ENCODE measurements at places on chromosomes 4 and X.
A peak's percentile ranks its signal among the peaks of the same experiment; 100 is the strongest.

- no peak for DNase-seq
Observed at GRCh38 chrX:30530606-30531005, 47.0 kb downstream of the TASL start.

DNA sequence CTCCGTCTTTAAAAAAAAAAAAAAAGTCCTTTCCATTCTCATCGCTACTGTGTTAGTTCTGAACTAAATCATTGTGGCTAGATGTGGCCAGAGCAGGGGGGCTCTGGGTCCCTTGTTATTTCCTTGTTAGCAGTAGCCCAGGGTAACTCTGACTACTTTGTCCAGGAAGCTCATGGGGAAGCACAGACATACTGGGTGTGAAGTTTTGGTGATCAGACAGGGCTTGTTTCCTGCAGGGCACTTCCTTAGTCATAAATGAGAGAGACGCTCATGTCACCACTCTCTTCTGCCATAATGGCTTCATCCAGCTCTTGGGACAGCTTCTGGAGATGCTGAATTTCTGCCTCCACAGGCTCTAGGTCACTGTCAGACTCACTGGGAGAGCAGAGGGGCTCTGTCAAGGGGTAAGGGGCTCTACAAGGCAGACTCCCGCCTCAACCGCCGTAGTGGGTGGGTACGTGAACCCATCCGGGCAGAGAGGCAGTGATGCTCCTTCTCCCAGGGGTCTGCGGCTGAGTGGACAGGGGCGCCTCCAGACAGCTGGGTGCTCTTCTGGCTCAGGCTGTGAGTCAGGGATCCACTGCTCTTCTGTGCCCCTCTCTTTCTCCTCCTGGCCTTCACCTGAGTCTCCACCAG, 12.9 kb downstream of the STIM2 start:
- DNase-seq: no peak

DNA sequence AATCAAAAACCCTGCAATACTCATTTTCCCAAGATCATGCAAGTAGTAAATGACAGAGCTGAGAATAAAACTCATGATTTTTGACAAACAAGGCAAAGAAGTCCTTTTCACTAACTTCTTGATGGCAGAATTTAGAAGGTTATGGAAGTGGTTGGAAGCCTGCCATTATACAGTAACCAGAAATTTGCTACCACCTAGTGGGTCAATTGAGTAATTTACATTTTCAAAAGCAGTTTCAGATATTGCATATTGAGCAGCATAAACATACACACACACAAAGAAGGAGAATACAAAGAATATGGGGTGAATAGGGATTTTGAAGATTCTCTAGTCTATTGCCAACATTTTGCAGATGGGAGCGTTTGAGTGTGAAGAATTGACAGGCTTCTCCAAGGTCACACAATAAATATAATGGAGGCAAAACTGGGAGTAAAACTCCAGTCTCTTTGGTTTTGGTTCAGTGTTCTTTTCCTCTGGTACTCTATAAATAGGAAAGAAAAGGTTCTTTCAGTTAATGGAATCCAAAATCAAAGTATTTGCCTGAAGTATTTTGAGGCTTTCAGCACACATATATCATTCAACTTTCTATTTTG, 70.2 kb downstream of the GC start:
- peak; percentile 35 for DNase-seq

GRCh38 chrX:45907786-45908185, 637.4 kb downstream of the ZNF674 start:
- no peak for DNase-seq

DNA sequence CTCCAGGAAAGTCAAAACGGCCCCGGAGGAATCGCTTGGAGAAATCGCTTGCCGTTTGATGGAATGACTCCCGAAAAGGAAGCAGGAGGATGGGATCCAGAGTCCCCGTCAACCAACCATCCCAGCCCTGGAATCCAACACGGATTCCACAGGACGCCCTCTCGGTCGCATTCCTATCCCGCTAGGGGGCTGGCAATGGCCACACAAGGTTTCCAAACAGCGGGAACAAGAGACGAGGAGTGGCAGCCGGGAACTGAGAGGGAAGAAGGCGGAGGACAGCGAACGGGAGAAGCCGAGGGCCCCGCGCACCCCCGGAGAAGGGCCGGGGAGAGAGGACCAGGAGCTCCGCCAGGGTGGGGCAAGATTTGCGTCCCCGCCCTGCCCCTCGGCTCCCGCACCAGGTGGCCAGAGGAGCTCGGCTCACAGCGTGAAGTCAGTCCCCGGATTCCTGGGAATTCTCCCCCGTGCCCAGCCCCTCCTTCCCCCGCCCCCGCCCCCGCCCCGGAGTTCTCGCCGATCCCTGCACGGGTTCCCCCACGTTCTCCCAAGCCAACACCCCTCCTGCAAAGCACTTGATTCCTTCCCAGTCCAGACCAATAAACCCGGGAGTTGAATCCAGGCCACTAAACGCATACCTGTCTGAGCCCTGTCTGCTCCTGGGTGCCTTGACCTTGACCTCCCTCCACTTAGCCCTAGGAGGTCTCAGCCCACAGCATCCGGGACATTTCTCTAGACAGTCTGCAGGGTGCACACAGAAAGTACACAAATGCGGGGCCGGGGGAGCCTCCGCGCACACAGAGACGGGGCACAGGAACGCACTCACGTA, 1.4 kb downstream of the PDZD4 start:
- DNase-seq: no peak

- DNase-seq: no peak
Observed at GRCh38 chrX:112235547-112235946, 153.0 kb upstream of the TRPC5 start.

DNA sequence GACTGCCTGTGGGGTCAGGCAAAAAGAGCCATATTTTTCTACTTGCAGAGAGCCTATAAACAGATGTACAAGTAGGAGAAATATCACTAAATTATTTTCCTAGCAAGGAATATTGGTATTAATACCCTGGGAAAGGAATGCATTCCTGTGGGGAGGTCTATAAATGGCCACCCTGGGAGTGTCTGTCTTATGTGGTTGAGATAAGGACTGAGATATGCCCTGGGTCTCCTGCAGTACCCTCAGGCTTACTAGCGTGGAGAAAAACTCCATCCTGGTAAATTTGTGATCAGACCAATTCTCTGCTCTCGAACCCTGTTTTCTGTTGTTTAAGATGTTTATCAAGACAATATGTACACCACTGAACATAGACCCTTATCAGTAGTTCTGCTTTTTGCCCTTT, 35.4 kb downstream of the C4orf33 start:
- DNase-seq: no peak

GRCh38 chrX:71541210-71542022, 8.5 kb downstream of the OGT start:
- DNase-seq: no peak

- no peak for DNase-seq
Observed at GRCh38 chrX:148495176-148495575, 5.2 kb upstream of the AFF2 start.

GRCh38 chr4:6658209-6658595, 17.7 kb downstream of the MRFAP1 start:
- DNase-seq: no peak

DNA sequence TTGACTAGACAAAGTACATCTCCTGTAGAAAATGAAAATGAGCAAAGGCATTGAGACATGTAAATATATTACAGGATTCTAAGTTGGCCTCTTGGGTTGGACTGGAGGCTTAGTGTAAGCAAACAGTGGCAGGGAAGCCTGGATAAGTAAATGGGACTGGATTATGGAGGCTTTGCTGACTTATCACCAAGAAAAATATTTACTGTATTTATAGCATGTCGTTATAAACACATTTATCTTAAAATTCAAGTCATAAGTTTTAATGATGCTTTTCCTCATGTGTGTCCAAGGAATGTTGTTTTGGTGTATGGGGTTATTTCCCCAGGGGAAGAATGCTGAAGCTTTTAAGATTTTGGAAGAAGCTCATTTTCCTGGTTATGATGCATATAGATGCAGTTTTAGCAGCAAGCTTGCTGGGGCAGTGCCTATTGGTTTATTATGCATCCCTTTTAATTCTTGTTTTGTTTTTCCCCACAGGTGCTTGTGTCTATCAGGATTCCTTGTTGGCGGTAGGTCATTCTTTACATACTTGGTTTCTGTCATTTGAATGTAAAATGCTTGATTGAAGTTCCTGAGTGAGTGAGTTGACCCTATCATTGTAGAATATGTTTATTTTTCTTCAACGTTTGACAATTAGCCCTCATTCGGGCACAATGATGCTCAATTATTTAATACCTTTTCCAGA, 8.5 kb downstream of the FRAS1 start:
- no peak for DNase-seq

DNA sequence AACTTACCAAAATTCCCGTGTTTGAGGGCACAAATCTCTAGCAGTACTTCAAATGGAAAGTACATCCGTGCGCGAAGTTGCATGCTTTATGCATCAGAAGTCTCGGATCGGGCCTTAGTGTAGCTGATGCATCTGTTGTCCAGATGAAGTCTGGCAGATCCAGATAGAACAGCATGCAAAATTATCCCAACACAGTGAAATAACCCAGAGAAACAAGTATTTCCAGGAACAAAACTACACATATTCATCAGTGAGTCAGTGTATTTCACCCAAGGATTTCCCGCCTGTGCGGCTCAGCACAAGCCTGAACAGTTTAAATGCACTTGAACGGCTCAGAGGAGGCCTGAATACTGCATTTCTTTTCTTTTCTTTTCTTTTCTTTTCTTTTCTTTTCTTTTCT, 27.4 kb upstream of the CLDN24 start:
- no peak for DNase-seq

DNA sequence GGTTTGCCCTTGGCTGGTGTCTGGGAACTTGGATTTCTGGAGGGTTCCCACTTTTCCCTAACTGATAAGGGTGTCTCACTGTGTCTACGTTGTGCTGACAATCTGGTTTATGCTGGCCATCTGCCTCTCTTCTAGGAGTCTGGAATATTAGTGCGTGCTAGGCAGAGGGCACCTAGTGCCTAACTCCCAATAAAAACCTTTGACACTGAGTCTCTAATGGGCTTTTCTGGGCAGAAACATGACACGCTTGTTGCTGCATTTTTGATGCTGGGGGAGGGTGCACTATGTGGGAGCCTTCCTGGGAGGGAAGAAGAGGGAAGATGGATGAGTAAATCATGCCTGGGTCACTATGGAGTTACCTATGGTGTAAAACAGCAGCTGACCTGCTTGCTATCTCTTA, 16.3 kb upstream of the ZNF41 start:
- no peak for DNase-seq

DNA sequence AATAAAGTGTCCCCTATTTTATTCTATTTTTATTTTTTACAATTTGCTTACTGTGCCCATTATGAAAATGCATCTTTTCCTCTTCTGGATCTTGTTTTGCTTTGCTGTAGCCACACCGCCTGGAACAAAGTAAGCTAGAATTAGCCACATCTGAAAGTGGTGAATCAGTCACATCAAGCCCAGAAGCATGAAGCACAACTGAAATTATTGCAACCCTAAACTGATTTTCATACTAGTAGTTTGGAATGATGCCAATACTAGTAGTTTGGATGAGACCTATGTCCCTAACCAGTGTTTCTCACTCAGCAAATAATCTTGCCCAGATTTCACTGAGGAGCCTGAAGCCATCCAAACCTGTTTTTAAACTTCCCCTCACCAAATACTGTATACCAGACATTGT, 303.0 kb downstream of the EPHA5 start:
- DNase-seq: no peak

DNA sequence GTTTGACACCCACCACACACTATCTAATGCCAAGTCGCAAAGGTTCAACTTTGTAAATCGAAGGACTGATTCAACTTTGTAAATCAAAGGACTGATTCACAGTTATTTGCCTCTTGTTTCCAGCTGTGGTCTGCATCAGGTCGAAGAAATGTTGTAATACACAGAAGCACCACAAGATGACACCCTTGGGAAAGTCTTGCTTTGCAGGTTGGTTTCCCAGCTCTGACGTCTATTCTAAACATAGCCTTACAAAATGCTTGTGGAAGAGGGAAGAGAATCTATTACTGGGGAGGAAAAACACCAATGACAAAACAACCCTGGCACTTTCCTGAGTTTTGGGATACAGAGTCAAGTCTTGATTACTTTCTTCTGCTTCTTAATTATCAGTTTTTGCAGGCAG, 35.3 kb downstream of the SUPT20HL1 start:
- peak; percentile 49 for DNase-seq

DNA sequence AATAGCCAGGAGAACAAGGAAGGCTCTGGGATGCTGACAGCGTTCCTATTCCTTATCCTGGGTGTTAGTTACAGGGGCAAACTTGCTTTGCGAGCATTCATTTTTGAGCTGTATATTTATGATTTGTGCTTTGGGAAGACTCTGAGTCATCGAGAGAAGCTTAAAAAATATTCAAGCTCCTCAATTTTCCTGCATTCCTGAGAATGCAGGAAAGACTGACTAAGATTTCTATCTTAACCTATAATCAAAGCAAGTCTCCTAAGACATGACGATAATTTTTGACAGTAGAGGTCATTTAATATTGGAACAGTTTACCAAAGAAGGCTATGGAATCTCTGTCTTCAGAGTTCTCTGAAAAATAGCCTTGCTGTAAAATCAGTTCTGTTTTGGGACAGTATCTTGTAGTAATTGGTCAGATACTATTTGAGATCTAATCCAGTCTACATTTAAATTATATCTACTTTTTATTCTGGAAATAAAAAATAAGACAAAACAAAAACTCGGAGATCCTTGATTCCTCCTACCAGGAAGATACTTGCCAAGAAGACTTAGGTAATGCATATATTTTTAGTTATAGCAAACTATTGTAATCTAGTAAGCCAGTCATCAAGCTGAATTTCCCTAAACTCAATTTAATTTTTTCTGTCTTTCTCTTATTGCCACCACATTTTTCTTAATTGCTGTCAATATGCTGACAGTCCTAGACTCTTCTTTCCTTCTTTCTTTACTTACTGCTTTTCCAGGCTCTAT, 31.7 kb downstream of the BBS12 start:
- no peak for DNase-seq

DNA sequence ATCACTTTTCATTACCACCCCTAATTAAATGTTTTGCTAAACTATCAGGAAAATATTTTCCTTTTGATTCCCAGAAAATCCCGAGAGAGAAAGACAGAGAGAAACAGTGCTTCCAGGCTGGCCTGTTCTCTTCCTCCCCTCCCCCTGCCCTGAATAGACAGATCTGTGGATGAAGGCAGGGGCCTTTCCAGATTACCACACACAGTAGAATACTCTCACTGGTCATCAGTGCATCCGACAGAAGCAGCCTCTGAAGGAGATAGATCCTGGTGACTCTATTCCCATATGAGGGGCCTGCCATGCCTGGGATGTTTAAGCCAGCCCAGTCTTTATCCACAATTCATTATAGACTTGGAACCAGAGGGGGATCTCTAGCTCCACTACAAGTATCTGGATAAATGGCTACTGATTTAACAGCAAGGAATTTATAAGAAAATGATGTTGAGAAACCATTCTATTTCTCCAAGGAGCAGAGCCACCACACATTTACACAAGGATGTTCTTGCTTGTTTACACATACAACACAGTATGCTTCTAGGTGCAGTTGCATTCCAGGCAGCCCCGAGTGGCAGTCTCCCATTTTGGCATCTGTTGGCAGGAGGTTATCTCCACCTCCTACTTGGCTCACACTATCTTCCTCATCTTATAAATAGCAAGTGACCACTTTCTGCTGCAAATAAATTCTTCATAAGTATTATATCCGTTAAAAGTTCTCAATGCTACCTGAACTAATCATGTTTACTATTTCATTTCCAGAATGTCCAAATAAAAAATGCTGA, 115.8 kb downstream of the HS6ST2 start:
- no peak for DNase-seq

GRCh38 chrX:123513585-123514278, 219.1 kb downstream of the THOC2 start:
- no peak for DNase-seq

Measured in cerebellum (tissue), 4 donors.